ENCODE measurements at places on chromosomes 11 and 22.

DNA sequence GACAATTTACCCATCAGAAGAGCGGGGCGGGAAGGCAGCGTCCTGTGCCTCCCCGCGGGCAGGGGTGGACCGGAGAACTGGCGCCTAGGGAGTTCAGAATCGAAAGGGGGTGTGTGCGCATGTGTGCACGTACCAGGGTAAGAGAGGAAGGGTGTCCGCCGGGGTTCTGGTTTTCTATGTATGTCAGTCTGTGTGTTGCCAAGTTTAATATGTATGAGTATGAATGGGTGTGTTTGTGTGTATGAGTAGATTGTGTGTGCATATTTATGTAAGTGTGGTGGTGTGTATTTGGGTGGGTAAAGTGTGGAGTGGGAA lies 2.0 kb downstream of the KCNC1 start:
- DNase-seq, result no peak

GRCh38 chr22:27111796-27112672 lies 454.6 kb downstream of the MIAT start:
- DNase-seq, result no peak

GRCh38 chr11:95736355-95736754 lies 53.2 kb downstream of the FAM76B start:
- no peak for DNase-seq

DNA sequence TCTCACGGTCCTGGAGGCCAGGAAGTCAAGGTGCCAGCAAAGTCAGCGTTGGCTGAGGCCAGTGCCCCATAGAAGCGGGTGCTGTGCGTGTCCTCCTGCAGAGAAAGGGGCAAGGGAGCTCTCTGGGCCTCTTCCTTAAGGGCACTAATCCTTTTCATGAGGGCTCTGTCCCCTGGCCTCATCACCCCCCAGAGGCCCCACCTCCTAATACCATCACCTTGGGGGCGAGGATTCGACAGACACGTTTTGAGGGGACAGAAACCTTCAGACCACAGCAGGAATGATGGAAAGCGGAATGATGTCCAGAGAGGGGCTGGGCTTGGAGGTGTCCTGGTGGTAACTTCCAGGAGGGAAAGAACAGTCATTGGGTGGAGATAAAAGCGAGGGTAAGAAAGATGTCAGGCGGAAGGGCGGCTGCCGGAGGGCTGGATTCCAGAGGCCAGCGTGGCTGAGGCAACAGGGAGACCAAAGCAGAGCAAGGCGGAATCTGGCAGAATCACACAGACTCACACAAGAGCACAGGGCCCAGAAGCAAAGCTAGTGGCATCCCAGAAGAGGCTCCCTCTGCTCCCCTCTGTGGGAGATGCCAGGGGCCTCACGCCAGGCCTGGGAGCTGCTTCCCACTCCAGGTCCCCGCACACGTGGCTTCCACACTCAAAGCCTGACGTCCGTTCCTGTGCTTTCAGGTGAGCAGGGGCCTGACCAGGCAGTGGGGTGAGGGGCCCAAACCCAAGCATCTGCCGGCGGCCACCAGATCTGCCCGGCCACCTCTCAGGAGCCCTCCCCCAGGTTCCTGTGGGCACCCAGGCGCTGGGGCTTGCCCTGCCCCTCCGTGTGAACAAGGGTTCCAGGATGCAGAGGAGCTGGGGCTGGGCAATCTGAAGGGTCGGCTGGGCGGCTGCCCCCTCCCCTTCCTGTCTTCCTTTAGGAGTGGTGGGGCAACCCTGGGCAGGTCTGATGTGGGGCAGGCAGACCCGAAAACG lies 784.5 kb downstream of the BRD1 start:
- no peak for DNase-seq

- DNase-seq, result no peak
These were observed 2.6 kb downstream of the ARHGAP8 start for GRCh38 chr22:44754998-44755397.

DNA sequence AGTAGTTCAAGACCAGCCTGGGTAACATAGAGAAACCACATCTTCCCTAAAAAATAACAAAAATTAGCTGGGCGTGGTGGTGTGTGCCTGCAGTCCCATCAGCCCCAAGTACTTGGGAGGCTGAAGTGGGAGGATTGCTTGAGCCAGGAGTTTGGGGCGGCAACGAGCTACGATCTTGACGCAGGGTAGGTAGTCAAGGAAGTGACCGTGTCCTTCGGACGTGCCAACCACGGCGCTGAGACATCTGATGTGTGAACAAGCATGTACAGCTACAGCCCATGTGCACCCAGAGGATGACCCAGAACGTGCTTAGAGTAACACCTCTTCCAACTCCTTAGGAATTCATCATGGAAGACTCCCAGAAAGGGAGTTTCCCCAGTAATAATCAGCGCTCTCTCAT lies 21.4 kb downstream of the RGL4 start:
- no peak for DNase-seq

- DNase-seq, result no peak
These were observed 10.5 kb upstream of the DEPDC7 start for GRCh38 chr11:33005175-33005574.

GRCh38 chr11:117396970-117397369 lies 69.3 kb downstream of the CEP164 start:
- no peak for DNase-seq

DNA sequence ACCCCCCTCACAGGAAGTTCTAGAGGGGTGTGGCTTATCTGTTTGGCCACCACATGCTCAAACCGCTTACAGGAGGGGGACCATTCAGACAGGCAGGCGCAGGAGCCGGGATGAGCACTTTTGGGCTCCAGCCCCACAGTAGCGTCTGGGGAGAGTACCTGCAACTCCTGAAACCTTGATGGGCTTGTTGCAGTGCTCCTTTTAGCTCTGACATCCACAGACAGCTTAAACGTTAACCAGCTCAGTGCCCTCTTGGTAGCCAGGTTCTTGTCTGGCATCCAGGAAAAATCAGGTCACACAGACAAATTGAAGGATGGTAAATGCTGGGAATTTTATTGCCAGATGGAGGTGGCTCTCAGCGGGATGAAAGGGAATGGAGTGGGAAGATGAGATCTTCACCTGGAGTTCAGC lies 326.3 kb downstream of the ETS1 start:
- no peak for DNase-seq

DNA sequence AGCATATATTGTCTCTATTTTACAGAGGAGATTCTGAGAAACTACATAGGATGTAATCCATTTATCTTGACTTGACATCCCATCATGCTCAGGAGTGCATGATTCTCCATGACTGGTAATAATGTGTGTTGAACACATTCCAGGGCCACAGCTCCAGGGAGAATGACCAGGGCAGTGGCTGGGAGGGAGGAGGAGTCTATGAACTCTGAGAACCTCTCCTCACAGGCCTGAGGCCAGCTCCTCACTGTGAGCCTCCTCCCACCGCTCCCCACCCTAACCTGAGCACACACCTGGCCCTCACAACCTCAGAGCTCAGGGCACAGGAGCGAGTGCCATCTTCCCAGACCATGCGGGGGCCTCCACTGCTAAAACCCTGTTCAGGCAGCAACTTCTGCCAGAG lies 8.0 kb upstream of the ACRV1 start:
- no peak for DNase-seq
